Foreskin keratinocyte (primary cell): ENCODE measurements at places on chromosomes 3 and 15.

- no peak for DNase-seq
Observed at GRCh38 chr3:171142985-171143384, 116.5 kb upstream of the SLC2A2 start.

DNA sequence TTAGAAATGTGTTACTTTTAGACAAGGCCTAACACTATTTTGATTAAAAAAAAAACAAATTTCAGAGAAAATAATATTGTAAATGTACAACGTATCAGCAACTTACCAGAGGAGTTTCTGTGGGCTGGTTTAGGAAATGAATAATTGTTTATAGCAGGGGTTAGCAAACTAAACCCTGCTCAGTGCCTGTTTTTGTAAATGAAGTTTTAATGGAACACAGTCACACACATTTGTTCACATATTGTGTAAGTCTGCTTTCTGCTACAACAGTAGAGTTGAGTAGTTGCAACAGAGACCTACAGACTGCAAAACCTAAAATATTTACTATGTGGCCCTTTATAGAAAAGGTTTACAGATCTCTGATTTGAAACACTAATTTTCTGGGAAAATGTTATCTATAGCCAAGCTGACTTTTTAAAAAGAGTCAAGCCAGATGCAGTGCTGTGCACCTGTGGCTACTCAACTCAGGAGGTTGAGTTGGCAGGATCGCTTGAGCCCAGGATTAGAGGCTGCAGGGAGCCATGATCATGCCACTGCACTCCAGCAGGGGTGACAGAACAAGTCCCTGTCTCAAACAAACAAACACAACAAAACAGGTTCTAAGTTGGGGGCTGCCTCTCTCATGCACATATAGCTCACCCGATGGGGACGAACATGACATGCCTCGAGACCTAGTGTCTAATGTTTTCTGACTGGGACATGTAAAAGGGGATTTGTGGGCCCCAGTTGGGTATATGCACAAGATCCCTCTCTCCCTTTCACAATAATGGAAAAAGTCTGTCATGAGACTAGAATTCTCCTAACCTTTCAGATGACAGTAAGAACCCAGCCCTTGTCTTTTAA, 182.5 kb downstream of the TNIK start:
- DNase-seq, result no peak

- DNase-seq, result no peak
Observed at GRCh38 chr15:99305761-99306505, 54.7 kb downstream of the LRRC28 start.

DNA sequence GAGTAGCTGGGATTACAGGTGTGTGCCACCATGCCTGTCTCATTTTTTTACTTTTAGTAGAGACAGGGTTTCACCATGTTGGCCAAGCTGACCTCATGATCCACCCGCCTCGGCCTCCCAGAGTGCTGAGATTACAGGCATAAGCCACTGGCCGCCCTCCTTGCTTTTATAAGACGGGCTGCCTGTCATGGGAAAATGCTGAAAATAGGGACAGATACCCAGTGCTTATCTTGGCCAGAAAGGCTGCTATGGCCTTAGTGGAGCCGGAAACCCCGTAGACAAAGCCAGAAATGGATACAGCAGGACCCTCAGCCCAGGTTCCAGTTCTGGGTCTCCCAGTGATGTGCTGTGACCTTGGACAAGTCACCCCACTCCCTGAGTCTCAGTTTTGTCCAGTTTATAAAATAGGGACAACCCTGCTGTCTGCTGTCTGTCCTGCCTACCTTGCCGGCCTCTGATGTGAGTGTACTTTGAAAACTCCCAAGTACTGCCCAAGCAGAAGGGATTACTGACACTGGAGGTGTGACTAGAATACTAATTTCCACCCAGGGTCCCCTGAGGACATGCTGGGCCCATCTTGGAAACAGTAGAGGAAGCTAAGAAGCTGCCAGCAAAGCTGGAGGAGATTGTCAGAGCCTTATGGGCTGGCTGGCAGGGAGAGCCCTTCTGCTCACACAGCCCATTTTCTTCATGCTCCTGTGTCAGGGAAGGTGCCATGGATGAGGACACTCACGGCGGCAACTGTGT, 59.6 kb downstream of the BDH1 start:
- no peak for DNase-seq

GRCh38 chr15:48945386-48945785, 18.3 kb downstream of the SHC4 start:
- DNase-seq, result peak; percentile 85

GRCh38 chr3:67998281-67998680, 343.9 kb upstream of the SUCLG2 start:
- DNase-seq, result no peak

- no peak for DNase-seq
Observed at GRCh38 chr3:129908417-129908816, 14.9 kb upstream of the TMCC1 start.

DNA sequence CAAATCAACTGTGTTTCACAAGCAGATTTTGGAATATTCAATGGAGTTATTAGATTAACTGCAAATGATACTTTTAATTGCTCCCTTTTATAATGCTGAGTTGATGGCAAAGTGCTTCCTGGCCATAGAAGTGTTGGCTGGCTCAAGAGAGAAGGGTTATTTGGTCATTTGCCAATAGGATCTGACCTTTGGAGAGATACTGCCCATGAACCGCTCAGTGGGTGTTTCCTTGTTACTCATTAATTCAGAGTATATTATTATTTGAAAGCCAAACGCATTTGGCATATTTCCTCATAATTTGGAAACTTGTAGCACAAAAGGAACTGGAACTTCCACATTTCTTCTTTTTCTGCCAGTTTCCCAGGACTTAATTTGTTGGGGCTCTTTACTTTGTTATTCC, 234.7 kb downstream of the CDIN1 start:
- DNase-seq, result no peak

DNA sequence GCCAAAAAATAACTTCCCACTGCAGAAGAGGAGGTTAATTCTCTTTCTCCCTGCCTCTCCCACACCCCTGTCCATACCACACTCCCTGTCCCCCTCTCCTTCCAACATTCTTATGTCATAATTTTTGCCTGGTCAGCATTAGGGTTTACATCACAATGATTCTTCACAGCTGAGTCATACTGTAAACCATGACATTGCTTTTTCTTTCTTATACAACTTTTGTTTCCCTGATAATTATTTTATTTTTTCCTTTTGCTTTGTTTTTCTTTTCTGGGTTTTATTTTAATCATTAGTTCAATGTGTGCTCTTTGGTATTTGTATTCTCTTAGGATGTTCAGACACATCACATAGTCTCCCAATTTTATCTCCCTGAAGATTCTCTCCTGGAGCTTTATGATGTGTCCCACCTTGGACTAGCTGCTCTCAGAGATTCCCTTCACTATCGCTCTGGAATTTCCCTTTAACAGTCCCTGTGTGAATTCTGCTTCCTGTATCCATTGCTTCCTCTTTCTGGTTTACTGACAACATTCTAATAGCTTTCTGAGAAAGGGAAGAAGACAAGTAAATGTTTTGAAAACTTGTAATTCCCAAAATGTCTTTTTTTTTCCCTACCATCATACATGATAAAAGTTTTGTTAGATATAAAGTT, 70.7 kb downstream of the SOX2 start:
- DNase-seq, result peak; percentile 65

DNA sequence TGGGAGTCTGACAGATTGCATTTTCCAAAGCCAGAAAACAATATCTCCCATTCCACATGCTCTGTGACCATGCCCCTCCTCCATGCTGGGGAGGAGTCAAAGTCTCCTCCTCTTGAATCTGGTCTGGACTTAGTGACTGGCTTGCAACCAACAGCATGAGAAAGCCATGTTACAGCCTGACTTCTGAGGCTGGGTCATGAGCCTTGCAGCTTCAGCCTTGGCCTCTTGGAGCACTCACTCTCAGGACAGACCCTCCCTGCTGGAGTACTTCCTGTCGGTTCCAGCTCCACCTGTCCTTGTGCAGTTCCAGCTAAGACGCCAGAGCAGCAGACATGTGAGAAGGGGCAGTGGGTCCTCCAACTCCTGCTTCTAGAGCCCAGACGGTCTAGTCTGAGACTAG, 49.7 kb upstream of the RBSN start:
- no peak for DNase-seq

- peak; percentile 40 for DNase-seq
Observed at GRCh38 chr3:11661827-11662226, 18.1 kb upstream of the VGLL4 start.

DNA sequence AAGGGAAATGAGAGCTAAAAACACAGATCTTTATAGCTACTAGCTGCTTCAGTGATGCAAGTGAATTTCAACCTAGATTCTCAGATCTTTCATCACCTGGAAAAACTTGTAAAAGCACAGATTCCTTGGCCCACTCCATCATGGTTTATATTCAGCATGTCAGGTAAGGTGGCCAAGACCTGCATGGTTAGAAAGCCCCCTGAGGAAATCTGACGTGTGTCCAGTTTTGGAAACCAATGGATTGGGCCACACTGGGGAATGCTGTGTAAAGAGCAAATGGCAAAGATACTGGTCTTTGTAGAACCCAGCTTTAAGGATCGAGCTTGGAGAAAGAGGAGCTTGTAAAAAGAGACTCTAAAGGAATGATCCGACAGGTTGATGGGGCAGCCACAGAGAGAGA, 397.0 kb upstream of the ARRDC4 start:
- DNase-seq, result no peak

GRCh38 chr3:94787734-94788270, 724.9 kb downstream of the NSUN3 start:
- DNase-seq, result no peak

DNA sequence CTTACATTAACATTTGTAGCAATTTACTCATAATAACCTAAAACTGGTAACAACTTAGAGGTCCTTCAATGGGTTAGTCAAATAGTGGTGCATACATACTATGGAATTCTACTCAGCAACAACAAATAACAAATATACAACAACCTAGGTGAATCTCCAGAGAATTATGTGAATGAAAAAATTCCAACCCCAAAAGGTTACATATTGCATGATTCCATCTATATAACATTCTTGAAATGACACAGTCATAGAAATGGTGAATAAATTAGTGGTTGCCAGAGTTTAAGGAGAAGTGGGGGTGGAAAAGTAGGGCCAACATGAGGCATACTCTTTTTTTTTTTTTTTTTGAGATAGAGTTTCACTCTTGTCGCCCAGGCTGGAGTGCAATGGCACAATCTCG, 12.7 kb upstream of the SNTN start:
- no peak for DNase-seq

DNA sequence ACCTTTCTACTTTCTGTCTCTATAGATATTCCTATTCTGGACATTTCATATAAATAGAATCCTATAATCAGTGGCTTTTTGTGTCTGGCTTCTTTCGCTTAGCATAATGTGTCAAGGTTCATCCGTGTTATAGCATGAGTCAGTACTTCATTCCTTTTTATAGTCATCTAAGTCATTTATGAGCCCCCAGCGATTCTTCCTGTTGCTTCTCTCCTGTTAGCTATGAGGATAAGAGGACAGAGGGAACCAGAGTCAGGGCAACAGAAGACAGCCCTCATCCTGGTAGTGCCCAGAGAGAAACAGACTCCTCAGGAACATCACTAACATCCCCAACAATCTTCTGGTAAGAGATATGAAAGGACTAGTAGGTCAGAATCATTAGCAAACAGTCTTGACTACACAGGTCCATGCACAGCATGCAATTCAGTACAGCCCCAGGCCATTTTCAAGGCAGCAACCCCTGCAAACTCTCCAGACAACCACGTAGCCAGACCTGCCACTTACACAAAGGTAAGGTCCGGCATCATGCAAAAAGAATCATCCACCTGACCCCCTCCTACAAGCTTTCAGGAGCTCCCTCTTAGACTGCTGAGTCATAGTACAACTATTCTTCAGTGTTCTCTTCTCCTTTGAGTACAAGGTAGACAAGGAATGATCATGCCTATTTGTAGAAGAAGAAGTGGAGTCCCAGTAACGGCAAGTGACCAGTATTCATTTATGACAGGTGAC, 91.5 kb downstream of the MYLK start:
- peak; percentile 44 for DNase-seq

DNA sequence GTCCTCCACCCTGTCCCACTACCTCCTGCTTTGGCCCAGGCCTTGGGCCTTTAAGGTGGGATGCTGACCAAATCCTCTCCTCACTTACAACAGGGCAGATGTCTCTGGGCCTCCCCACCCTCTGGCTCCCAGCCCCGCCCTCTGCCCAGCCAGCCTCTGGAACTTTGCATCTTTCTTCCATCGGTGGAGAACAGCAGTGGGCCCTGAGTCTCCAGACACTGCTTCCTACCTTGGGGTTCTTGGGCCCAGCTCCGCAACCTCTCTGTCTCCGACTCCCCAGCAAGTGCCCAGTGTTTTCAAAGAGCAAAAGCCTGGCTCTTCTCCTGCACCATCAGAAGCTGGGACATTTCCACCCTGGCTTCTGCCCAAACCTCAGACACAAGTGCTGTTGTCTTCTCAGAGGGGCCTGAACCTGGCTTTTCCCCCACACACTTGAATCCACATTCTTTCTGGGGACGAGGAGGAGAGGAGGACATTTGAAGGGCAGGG, 33.1 kb downstream of the MRAS start:
- no peak for DNase-seq

DNA sequence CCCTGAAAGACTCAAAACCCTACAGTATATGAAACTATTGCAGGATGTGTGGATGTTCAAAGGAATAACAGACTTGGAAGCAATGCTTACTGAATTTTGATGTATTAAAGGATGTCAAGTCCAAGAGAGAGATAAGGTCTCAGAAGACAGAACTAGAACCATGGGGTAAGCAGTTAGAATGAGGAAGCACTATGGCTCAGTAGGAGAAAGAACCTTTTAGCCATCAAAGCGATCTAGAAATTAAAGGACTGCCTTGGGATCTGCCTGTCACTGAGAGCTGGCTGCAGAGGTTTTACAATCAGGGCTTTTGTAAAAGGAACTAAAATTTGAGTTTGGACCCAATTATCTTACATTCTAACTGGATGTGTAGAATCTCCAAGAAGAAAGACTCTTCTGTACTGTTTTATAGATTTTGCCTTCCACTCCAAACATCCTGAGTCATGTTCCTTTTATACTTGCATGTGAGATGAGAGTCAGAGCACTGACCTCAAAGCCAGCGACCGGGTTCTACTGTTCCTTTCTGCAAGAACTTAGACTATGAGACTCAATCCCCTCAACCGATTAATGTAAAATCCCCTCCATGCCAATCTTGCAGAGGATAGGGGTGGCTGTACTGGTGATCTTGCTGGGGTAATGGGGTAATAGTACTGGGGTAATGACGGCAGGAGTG, 412.3 kb upstream of the TPRG1 start:
- DNase-seq, result peak; percentile 15
